ENCODE measurements at places on chromosomes 2 and 18.

- DNase-seq, result no peak
Observed at GRCh38 chr2:184215745-184216144, 382.6 kb upstream of the ZNF804A start.

DNA sequence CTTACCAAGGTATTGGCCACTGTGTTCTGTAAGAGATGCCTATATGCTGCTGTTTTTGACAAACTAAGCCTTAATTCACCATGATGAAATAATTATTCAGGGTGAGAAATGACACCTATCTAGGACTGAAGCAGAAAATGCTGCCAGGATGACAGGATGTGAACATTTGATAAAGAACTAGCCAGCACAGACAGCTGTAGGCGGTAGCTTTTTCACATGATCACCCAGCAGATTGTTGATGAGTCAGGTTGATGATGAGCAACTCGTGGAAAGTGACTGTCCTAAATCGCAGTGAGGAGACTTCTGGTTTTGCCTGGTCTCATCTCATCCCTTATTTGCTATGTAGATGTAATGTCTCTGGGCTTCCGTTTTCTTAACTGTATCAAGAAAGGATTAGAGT, 144.1 kb downstream of the PRPF40A start:
- no peak for DNase-seq

GRCh38 chr2:52916981-52917380, 850.6 kb upstream of the CHAC2 start:
- DNase-seq, result no peak

DNA sequence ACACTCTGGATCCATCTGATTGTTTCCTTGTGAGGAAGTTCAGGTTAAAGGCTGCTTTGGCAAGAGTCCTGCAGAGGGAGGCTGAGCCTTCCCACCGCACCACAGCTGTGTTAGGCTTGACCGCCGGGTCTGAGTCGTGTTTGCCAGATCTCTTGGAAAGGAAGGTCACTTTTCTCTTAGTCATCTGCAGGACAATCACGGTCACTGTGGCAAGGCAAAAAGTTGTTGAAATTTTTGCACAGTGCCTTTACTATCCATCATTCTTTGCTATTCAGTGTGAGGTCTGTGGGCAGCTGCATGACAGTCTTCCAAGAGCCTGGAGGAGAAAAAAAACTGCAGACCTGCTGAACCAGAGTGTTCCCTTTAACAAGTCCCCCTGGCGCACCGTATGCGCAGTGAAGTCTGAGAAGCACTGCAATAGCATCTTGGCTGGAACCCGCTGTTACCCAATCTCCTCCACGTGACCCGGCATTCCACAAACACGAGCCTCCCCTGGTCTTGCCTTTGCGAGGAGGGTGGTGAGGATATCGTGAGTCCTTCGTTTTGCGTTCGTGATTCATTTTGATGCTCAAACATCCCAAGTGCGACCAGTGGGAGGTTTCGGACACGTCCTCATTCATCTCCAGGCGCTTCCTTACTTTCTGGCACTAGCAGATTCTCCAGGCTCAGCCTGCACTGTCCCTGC, 23.0 kb downstream of the BIN1 start:
- DNase-seq, result no peak

- no peak for DNase-seq
Observed at GRCh38 chr2:219571311-219572236, at the start of gene OBSL1. Gene OBSL1, minus strand, starts transcription at chr2:219571539. Its CDS starts 307 bp downstream, at chr2:219571232.

- no peak for DNase-seq
Observed at GRCh38 chr18:9810299-9810698, 75.5 kb upstream of the TXNDC2 start.

DNA sequence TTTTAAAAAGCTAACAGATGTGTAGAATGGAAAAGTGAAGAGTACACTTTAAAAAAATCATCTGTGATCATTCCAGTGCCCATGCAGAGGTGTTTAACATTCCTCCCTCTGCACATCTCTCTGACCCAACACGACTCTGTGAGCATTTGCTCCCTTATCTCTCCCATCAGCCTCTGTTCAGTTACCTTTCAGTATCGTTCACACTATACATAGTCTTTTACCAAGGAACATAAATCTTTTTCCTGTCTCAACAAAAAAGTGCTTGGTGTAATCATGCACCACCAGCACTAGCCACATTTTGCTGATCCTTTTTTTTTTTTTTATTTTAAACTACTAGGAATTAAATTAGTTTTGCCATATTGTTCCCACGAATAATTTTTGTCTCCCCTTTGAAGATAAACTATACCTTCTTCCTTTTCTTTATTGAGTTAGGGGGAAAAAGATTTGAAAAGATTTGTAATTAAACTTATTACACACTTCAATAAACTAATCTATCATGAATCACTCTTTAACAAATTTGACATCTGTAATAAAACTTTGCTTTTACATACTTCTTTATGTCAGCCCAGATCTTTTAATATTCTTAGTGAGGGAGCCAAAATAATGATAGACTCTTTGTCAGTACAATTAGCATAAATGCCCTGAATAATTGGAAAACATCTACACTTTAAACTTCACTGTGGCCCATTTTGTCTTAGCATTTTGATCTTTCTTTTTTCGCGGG, 489.8 kb upstream of the FANCL start:
- DNase-seq, result no peak
